Activated T-helper 2 cell treated with anti-CD3 and anti-CD28 coated beads, Interferon-gamma antibody, Interleukin-2, Interleukin-4, amounts not matched to agents 10 μg/mL and 5 μg/mL and 100 μg/mL, durations not matched to agents 14 hours and 24 hours and 36 hours (primary cell): ENCODE measurements at places on chromosomes 6 and 20. TPM values are rescaled to one million over a fixed set of nuclear protein-coding genes. Genes with fewer than 3 reads are reported as not detected.

- H3K27me3 ChIP-seq: peaks cover 19% of the 10 kb centered on the region
- no peak overlapping the region for H3K4me3 ChIP-seq
- no peak for DNase-seq
- H3K4me1 ChIP-seq: peaks cover 8% of the 10 kb centered on the region
- H3K36me3 ChIP-seq: peaks cover 11% of the 10 kb centered on the region
Observed at GRCh38 chr6:112086744-112087135, 542 bp downstream of the TUBE1 start.

GRCh38 chr6:1986454-1987243 is 258.8 kb downstream of the GMDS start:
- no peak overlapping the region for H3K4me3 ChIP-seq
- no peaks in the 10 kb centered on the region for H3K4me1 ChIP-seq
- DNase-seq: no peak
- H3K27ac ChIP-seq: no peak overlapping the region
- no peaks in the 10 kb centered on the region for H3K27me3 ChIP-seq
- no peaks in the 10 kb centered on the region for H3K36me3 ChIP-seq

GRCh38 chr6:132400883-132401617 is at the start of gene MOXD1:
Gene MOXD1 (minus strand): TSS chr6:132401475. CDS start chr6:132401426, 49 bp downstream.
- H3K27ac ChIP-seq: no peak within 1 kb of the TSS
- H3K4me3 ChIP-seq: no peak within 1 kb of the TSS
- no peaks in the 10 kb centered on the region for H3K36me3 ChIP-seq
- DNase-seq: no peak
- peaks cover 8% of the 10 kb centered on the region for H3K4me1 ChIP-seq
- peaks cover 73% of the 10 kb centered on the region for H3K27me3 ChIP-seq

The CCDC28A gene
- total RNA-seq: 18.2 and 19.2 TPM in 2 replicates

The ZNF184 gene
- total RNA-seq: 8.4 and 9.2 TPM in 2 replicates

The PPP1R3G gene
- total RNA-seq: 0.11 and 0.16 TPM in 2 replicates
